ENCODE measurements at places on chromosomes 3 and 15.

GRCh38 chr3:17158941-17159682 lies 274.4 kb downstream of the PLCL2 start:
- DNase-seq, result no peak

- DNase-seq, result no peak
These were observed 146.9 kb downstream of the DNAJB8 start for GRCh38 chr3:128319741-128320141.

- DNase-seq, result no peak
These were observed 877 bp downstream of the NIT2 start for GRCh38 chr3:100335434-100335833.

- DNase-seq, result no peak
These were observed 775 bp downstream of the TTC21A start for GRCh38 chr3:39108200-39108710.

DNA sequence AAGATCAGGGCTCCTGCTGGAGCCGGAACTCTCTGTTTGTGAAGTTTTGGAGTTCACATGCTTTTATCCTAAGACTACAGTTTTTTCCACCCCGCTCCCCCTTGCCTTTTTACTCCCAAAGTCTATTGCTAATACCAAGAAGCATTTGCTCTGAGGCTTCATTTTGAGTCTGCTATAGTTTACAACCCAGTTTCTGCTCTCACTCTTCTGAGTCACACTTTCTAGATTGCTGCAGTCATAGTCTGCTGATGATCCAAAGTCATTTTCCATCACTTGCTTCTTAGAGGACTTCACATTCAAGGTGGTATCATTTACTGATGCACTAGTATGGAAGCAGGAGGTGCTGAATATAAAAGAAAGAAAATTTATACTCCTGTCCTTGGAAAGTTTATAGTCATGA lies 937.4 kb downstream of the IGSF11 start:
- DNase-seq, result no peak
